ENCODE measurements at places on chromosomes 2 and 18. TPM values are rescaled to one million over a fixed set of nuclear protein-coding genes. Genes with fewer than 3 reads are reported as not detected.

The ASB18 gene
- total RNA-seq, result not detected

The CCDC148 gene
- 0.65 TPM for total RNA-seq

The PROM2 gene
- total RNA-seq, result 0.44 TPM

The VWA3B gene
- total RNA-seq, result not detected

The LIPG gene
- 3.4 TPM for total RNA-seq

The GTF2A1L gene
- total RNA-seq, result not detected

The TXNDC2 gene
- not detected for total RNA-seq

The CRYGA gene
- not detected for total RNA-seq

The MSTN gene
- total RNA-seq, result 0.19 TPM

The MAP4K3 gene
- 16.4 TPM for total RNA-seq

The IL1RN gene
- total RNA-seq, result not detected

The RANBP2 gene
- total RNA-seq, result 44.2 TPM

The SYT4 gene
- total RNA-seq, result not detected

The CD207 gene
- total RNA-seq, result 0.16 TPM

The CRACDL gene
- total RNA-seq, result 2.9 TPM

The IL18RAP gene
- not detected for total RNA-seq

The CFC1 gene
- total RNA-seq, result not detected
